Naive thymus-derived CD4-positive, alpha-beta T cell (primary cell): ENCODE measurements at places on chromosomes 4 and X. TPM values are rescaled to one million over a fixed set of nuclear protein-coding genes. Genes with fewer than 3 reads are reported as not detected.

Gene POU4F2
- polyA plus RNA-seq = not detected

- H3K4me1 ChIP-seq = no peaks in the 10 kb centered on the region
- H3K27me3 ChIP-seq = no peaks in the 10 kb centered on the region
- DNase-seq = no peak
- no peaks in the 10 kb centered on the region for H3K36me3 ChIP-seq
- H3K4me3 ChIP-seq = no peak overlapping the region
These were observed 226.1 kb upstream of the GK2 start for GRCh38 chr4:79634111-79634510.

Gene XG
- not detected for polyA plus RNA-seq

GRCh38 chr4:176236946-176237345 lies 32.1 kb downstream of the ASB5 start:
- H3K27ac ChIP-seq = no peak overlapping the region
- no peak for DNase-seq
- H3K27me3 ChIP-seq = no peaks in the 10 kb centered on the region
- H3K4me3 ChIP-seq = no peak overlapping the region
- no peaks in the 10 kb centered on the region for H3K36me3 ChIP-seq

DNA sequence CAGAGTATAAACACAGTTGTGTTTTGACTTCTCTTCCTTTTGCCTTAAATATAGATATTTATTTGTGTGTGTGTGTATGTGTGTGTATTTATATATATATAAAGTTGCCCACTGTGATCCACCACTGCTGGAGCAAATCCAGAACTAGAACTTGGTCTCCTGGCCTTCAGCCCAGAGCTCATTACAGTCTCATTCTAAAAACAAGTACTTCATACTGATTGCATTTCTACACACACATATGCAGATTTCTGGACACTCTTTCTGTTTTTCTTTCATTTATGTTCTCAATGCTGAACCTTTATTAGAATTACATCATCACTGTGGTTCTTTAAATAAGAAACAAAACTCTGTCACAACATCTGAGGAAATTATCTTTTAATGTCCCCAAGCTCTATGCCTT lies 381 bp downstream of the TXK start:
- DNase-seq = no peak
- peak overlapping the region; percentile 61 for H3K4me3 ChIP-seq
- H3K36me3 ChIP-seq = no peaks in the 10 kb centered on the region
- peaks cover 65% of the 10 kb centered on the region for H3K4me1 ChIP-seq

DNA sequence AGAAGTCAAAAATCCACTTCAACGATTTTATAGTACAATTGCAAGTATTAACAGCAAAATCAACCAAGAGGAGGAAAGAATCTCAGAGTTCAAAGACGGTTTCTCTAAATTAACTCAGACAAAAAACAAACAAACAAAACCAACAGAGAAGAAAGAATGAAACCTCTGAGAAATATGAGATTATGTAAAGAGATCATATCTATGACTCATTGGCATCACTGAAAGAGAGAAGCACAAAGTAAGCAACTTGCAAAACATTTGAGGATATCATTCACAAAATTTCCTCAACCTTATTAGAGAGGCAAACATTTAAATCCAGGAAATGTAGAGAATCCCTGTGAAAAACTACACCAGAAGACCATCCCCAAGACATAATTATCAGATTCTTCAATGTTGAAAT lies 370.4 kb downstream of the INPP4B start:
- no peaks in the 10 kb centered on the region for H3K4me1 ChIP-seq
- no peak overlapping the region for H3K4me3 ChIP-seq
- H3K27me3 ChIP-seq = no peaks in the 10 kb centered on the region
- H3K36me3 ChIP-seq = no peaks in the 10 kb centered on the region
- DNase-seq = no peak

- no peak overlapping the region for H3K27ac ChIP-seq
- no peaks in the 10 kb centered on the region for H3K4me1 ChIP-seq
- DNase-seq = no peak
- H3K4me3 ChIP-seq = no peak overlapping the region
- no peaks in the 10 kb centered on the region for H3K27me3 ChIP-seq
- H3K36me3 ChIP-seq = no peaks in the 10 kb centered on the region
These were observed 248.4 kb upstream of the TTC29 start for GRCh38 chr4:147194114-147194513.

GRCh38 chr4:22192084-22192511 lies 243.5 kb upstream of the KCNIP4 start:
- no peaks in the 10 kb centered on the region for H3K36me3 ChIP-seq
- no peaks in the 10 kb centered on the region for H3K27me3 ChIP-seq
- no peak overlapping the region for H3K4me3 ChIP-seq
- no peak for DNase-seq

Gene XAGE1B
- not detected for polyA plus RNA-seq

Gene S100G
- not detected for polyA plus RNA-seq

DNA sequence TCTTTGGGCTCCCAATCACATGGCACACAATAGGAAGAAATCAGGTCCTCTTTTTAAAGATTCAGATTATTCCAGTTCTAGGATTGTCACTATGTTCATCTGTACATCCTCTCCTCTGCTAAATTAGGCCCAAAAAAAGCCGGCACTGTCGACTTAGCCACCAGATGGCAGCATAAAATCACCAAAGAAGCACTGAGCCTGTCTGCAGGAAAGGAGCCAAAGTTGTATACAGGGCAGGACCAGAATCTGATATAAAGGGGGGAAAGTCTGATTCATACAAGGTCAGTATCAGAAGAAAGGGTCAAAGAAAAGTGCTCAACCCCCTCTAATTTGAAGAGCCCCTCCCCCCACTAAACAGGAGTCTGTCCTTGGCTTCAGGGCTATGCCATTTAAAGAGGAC lies 292.5 kb downstream of the CHIC1 start:
- no peaks in the 10 kb centered on the region for H3K36me3 ChIP-seq
- H3K4me3 ChIP-seq = no peak overlapping the region
- no peaks in the 10 kb centered on the region for H3K27me3 ChIP-seq
- peak; percentile 59 for DNase-seq

Gene RPS6KA6
- not detected for polyA plus RNA-seq

DNA sequence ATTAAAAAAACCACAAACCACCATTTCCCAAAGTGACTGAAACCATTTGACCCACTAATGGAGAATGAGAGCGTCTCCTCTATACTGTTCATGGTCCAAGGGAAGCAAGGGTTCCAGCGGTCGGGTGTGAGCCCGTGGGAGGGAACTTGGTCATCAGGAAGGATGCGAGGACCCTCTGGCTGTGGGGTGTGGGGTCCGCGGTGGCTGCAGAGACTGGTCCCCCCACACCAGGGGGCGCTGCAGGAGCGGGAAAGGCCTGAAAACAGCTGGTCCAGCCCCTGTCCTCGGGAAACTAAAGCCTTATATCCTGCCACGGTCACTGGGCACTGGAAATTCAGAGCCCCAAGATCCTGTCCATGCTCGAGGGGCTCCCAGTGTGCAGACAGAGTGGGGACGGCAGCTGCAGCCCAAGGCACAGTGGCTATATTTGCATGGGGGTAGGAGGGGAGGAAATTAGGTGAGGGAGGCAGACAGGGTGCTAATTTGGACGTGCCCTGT lies 4.3 kb downstream of the BLOC1S4 start:
- H3K36me3 ChIP-seq = no peaks in the 10 kb centered on the region
- H3K27ac ChIP-seq = no peak overlapping the region
- no peaks in the 10 kb centered on the region for H3K27me3 ChIP-seq
- no peak overlapping the region for H3K4me3 ChIP-seq

GRCh38 chrX:72045552-72046277 lies 86.0 kb downstream of the RTL5 start:
- H3K4me1 ChIP-seq = no peaks in the 10 kb centered on the region
- H3K4me3 ChIP-seq = no peak overlapping the region
- DNase-seq = no peak
- H3K27ac ChIP-seq = no peak overlapping the region

GRCh38 chr4:98352940-98353339 lies 91.8 kb downstream of the RAP1GDS1 start:
- no peak overlapping the region for H3K27ac ChIP-seq
- H3K4me1 ChIP-seq = no peaks in the 10 kb centered on the region
- no peaks in the 10 kb centered on the region for H3K27me3 ChIP-seq
- no peaks in the 10 kb centered on the region for H3K36me3 ChIP-seq
- no peak overlapping the region for H3K4me3 ChIP-seq
- DNase-seq = no peak

GRCh38 chrX:6067600-6067999 lies 161.1 kb downstream of the NLGN4X start:
- no peaks in the 10 kb centered on the region for H3K27me3 ChIP-seq
- H3K36me3 ChIP-seq = no peaks in the 10 kb centered on the region
- no peak for DNase-seq
- H3K4me3 ChIP-seq = no peak overlapping the region

Gene MAGED4
- 0.52 TPM for polyA plus RNA-seq

GRCh38 chrX:63349307-63349706 lies 1.8 kb downstream of the SPIN4 start:
- H3K4me1 ChIP-seq = peaks cover 3% of the 10 kb centered on the region
- no peak overlapping the region for H3K4me3 ChIP-seq
- H3K36me3 ChIP-seq = no peaks in the 10 kb centered on the region
- no peak for DNase-seq
- H3K27ac ChIP-seq = no peak overlapping the region

GRCh38 chr4:110104661-110105060 lies 93.8 kb downstream of the ELOVL6 start:
- no peak for DNase-seq
- H3K27me3 ChIP-seq = no peaks in the 10 kb centered on the region
- H3K4me3 ChIP-seq = no peak overlapping the region
- H3K36me3 ChIP-seq = no peaks in the 10 kb centered on the region

DNA sequence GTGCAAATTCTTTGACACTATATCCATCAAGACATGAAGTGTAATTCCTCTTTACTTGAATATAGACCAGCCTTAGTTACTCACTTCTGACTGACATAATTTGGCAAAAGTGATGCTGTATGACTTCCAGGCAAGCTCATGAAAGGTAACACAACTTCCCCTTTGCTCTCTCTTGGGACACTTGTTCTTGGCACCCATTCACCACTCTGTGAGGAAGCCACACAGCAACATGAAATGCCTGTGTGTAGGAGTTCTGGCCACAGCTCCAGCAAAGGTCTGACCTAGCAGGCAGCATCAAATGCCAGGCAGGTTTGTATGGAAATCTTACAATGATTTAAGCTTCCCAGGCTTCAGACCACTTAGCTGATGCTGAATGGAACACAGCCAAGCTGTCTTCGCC lies 280.3 kb downstream of the PDHA2 start:
- H3K36me3 ChIP-seq = no peaks in the 10 kb centered on the region
- DNase-seq = no peak
- H3K27me3 ChIP-seq = no peaks in the 10 kb centered on the region
- no peak overlapping the region for H3K4me3 ChIP-seq
- H3K27ac ChIP-seq = no peak overlapping the region

DNA sequence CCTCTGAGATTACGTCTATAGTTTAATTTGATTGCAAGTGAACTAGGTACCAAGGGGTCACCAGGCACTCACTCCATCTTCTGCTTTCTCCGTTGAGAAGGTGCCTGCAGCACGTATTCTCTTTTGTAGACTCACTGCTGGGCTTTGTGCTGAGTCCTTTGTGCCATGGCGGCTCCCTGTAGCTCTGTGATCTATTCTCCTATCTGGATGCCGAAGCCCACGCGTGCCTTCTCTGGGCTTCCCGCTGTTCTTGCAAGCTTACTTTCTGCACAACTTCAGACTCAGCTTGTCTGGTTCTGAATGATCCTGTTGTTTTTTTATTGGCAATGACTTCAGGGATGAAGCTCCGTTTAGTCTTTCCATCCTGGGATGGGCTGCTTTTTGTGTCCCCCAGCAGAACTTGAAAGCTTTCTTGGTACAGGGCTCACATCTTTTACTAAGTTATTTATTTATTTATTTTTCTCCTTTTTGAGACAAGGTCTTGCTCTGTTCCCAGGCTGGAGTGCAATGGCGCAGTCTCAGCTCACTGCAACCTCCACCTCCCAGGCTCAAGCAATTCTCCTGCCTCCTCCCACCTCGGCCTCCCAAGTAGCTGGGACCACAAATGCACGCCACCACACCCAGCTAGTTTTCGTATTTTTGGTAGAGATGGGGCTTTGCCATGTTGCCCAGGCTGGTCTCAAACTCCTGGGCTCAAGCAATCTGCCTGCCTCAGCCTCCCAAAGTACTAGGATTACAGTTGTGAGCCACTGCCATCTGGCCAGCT lies 100.9 kb upstream of the NKX1-1 start:
- no peak overlapping the region for H3K27ac ChIP-seq
- no peaks in the 10 kb centered on the region for H3K27me3 ChIP-seq
- H3K4me1 ChIP-seq = no peaks in the 10 kb centered on the region
- no peaks in the 10 kb centered on the region for H3K36me3 ChIP-seq

Gene PF4V1
- polyA plus RNA-seq = not detected

Gene DCAF8L2
- polyA plus RNA-seq = not detected

GRCh38 chrX:67546496-67547423 lies 2.9 kb downstream of the AR start:
- peaks cover 3% of the 10 kb centered on the region for H3K27me3 ChIP-seq
- no peaks in the 10 kb centered on the region for H3K36me3 ChIP-seq
- H3K27ac ChIP-seq = no peak overlapping the region

Gene GAGE12J
- not detected for polyA plus RNA-seq

- no peaks in the 10 kb centered on the region for H3K27me3 ChIP-seq
- H3K36me3 ChIP-seq = no peaks in the 10 kb centered on the region
- H3K27ac ChIP-seq = no peak overlapping the region
- no peak overlapping the region for H3K4me3 ChIP-seq
- no peak for DNase-seq
These were observed 14.7 kb upstream of the PDE6B start for GRCh38 chr4:610411-611261.

Gene DDX60
- 19.0 TPM for polyA plus RNA-seq

Gene ENAM
- not detected for polyA plus RNA-seq

DNA sequence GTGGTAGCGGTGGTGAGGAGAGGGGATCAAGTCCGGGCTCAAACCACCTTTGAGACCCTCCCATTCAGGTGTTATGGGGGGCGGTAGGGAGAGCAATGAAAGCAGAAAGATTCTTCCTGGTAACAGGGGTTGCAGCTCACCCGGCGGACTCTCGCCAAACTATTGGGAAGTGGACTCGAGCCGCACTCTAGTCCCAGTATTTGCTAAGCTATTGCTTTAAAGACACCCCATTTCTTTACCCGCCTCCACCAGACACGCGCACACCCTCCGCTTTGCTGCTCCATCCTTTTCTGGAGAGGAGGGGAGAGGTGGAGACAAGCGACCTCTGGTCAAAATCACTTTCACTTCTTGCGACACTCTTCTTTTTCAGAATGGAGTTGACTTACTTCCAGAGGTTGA lies 625 bp upstream of the GABRA4 start:
- no peak overlapping the region for H3K4me3 ChIP-seq
- DNase-seq = no peak

- H3K36me3 ChIP-seq = no peaks in the 10 kb centered on the region
- no peak within 1 kb of the TSS for H3K27ac ChIP-seq
- H3K4me1 ChIP-seq = no peaks in the 10 kb centered on the region
- no peaks in the 10 kb centered on the region for H3K27me3 ChIP-seq
- H3K4me3 ChIP-seq = no peak within 1 kb of the TSS
These were observed at the start of gene GRIA2 for GRCh38 chr4:157220371-157220881. Gene GRIA2 (plus strand): TSS chr4:157220728. CDS start chr4:157221043, 315 bp downstream.

Gene EDNRA
- not detected for polyA plus RNA-seq

GRCh38 chr4:174307694-174308093 lies 24.0 kb downstream of the CEP44 start:
- H3K4me3 ChIP-seq = no peak overlapping the region
- H3K36me3 ChIP-seq = peaks cover 10% of the 10 kb centered on the region
- H3K27ac ChIP-seq = no peak overlapping the region

- H3K27ac ChIP-seq = no peak overlapping the region
- no peak overlapping the region for H3K4me3 ChIP-seq
- H3K27me3 ChIP-seq = no peaks in the 10 kb centered on the region
- no peaks in the 10 kb centered on the region for H3K4me1 ChIP-seq
These were observed 620.2 kb upstream of the INTU start for GRCh38 chr4:127012549-127012948.

- no peaks in the 10 kb centered on the region for H3K4me1 ChIP-seq
- H3K36me3 ChIP-seq = no peaks in the 10 kb centered on the region
- no peak overlapping the region for H3K4me3 ChIP-seq
- DNase-seq = no peak
These were observed 181.3 kb downstream of the NWD2 start for GRCh38 chr4:37425857-37426256.

Gene CBR4
- 6.9 TPM for polyA plus RNA-seq
